ENCODE measurements at places on chromosomes 5 and 9.

- no peaks in the 10 kb centered on the region for H3K36me3 ChIP-seq
- no peaks in the 10 kb centered on the region for H3K27me3 ChIP-seq
- H3K4me3 ChIP-seq: no peak overlapping the region
- no peaks in the 10 kb centered on the region for H3K4me1 ChIP-seq
- no peak overlapping the region for H3K27ac ChIP-seq
These were observed 295.5 kb upstream of the CLINT1 start for GRCh38 chr5:158154226-158155005.

DNA sequence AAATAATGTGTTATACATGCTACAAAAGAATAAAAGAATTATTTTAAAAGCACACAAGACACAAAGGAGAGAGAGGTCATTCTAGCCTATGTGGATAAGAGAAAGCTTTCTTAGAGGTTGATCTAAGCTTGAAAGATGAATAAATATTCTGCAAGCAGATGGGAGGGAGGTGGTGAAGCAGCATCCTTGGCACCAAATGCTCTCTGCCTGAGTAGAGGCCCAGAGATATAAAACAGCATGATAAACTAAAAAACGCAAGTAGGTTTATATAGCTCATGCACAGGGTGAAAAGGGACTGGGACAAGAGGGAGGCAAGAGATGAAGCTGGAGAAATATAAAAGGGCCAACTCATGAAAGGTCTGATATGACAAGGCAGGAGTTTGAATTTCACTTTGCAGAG lies 283.2 kb upstream of the POU5F2 start:
- no peaks in the 10 kb centered on the region for H3K36me3 ChIP-seq
- no peak overlapping the region for H3K4me3 ChIP-seq
- no peaks in the 10 kb centered on the region for H3K4me1 ChIP-seq
- no peak overlapping the region for H3K27ac ChIP-seq

- H3K4me1 ChIP-seq: no peaks in the 10 kb centered on the region
- H3K27ac ChIP-seq: no peak overlapping the region
- H3K27me3 ChIP-seq: no peaks in the 10 kb centered on the region
- DNase-seq: no peak
These were observed 6.4 kb downstream of the CSF1R start for GRCh38 chr5:150079909-150080461.

DNA sequence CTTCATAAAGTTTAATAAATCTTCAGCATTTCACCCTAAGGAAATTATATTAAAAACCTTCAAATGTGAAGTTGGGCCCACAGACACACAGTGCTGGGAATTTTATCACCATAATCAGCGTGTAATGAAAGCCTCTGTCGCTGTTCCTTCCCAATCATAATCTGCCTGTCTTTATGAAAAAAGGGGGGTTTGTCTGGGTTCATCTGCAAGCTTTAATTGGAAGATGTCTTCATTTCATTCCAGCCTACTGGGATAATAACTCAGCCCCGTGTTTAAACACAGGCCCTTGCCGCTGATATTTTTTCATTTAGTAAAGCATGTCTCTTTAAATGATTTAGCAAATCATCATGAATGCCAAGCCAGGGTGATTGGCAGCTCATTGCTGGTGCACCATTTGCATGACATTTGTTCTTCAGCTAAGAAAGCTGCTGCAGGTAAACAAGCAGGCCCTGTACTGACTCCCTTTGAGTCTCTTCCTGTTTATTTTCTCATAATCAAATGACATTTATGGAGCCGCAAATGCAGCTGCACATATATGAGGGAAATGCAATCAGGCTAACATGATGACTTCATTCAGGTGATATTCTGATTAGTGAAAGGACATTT lies 362.9 kb upstream of the TLE4 start:
- H3K27me3 ChIP-seq: no peaks in the 10 kb centered on the region
- no peak overlapping the region for H3K27ac ChIP-seq
- H3K36me3 ChIP-seq: no peaks in the 10 kb centered on the region
- DNase-seq: no peak
- H3K4me3 ChIP-seq: no peak overlapping the region

DNA sequence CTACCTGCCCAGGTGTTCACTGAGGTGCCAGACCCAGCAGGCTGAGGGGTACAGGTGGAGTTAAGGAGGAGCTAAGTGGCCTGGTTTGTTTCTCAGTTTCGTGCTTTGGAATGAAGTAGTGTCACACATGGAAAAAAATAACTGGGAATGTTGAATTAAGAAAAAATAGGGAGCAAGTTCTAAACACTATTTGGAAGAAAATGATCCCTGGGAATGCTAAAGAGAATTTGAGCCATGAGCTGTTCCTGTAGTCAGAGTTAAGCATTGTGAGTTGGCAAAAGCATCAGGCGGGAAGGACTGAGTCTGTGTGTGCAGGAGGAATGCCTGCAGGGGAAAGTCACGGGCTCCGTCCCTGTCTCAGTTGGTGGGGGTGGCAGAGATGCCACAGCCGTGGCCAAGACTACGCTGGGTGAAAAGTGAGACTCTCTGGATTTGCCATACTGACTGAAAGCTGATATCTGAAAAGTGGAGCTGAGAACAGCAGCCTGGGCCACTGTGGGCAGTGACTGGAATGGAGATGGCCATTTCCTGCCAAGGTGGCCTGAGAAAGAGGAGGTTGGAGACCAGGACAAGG lies 37.0 kb downstream of the SYK start:
- no peak overlapping the region for H3K27ac ChIP-seq
- H3K27me3 ChIP-seq: no peaks in the 10 kb centered on the region
- H3K4me1 ChIP-seq: no peaks in the 10 kb centered on the region
- no peaks in the 10 kb centered on the region for H3K36me3 ChIP-seq
- DNase-seq: no peak

- peak overlapping the region; percentile 94 for H3K27ac ChIP-seq
- H3K36me3 ChIP-seq: no peaks in the 10 kb centered on the region
- peaks cover 34% of the 10 kb centered on the region for H3K4me1 ChIP-seq
- no peak for DNase-seq
- peak overlapping the region; percentile 97 for H3K4me3 ChIP-seq
- no peaks in the 10 kb centered on the region for H3K27me3 ChIP-seq
These were observed 624 bp downstream of the FBXW11 start for GRCh38 chr5:172005708-172006320.

- no peaks in the 10 kb centered on the region for H3K36me3 ChIP-seq
- no peak overlapping the region for H3K4me3 ChIP-seq
- peaks cover 14% of the 10 kb centered on the region for H3K27me3 ChIP-seq
- no peak for DNase-seq
These were observed 1.9 kb upstream of the SPDL1 start for GRCh38 chr5:169581580-169582227.

- no peaks in the 10 kb centered on the region for H3K27me3 ChIP-seq
- H3K27ac ChIP-seq: no peak overlapping the region
- DNase-seq: no peak
These were observed 414.8 kb upstream of the CCNH start for GRCh38 chr5:87827539-87827938.

- peaks cover 35% of the 10 kb centered on the region for H3K36me3 ChIP-seq
- H3K4me3 ChIP-seq: peak overlapping the region; percentile 64
- DNase-seq: no peak
- peak overlapping the region; percentile 80 for H3K27ac ChIP-seq
- H3K27me3 ChIP-seq: no peaks in the 10 kb centered on the region
These were observed 813 bp downstream of the ERMP1 start for GRCh38 chr9:5832071-5832537.

DNA sequence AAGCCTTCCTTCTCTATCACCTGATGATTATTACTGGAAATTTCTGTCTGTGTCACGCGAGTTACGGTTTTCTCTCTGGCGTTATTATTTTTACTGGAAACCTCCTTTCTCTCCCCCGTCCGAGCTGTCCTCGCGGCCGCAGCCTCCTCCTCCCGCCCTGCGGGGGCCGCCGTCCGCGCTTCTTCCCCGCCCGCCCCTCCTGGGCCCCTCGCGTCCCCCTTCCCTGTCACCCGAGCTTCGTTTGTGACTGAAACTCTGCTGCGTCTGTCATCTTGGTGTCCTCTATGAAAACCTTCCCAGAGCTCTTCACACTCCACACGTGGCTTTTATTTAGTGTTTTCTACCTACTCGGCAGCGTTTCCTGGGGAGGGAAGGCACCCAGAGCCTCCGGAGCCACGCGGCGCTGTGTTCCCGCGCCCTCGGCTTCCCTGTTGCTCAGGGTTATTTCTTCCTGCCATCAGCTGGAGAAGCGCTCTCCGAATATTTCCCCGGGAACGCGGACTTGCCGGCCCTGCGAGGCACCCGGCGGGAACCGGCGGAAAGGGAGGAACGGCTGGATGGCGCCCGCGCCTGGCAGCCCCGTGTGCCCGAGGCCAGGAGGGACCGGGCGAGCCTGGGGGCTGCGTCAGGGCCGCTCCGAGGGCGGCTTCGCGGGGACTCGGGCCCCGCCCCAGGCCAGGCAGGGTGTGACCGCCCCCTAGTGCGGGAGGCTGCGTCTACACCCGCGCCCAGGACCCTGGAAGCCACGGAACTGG lies 33.9 kb downstream of the TRIP13 start:
- DNase-seq: no peak
- H3K27me3 ChIP-seq: no peaks in the 10 kb centered on the region
- peaks cover 26% of the 10 kb centered on the region for H3K4me1 ChIP-seq
- H3K36me3 ChIP-seq: no peaks in the 10 kb centered on the region
- peak overlapping the region; percentile 56 for H3K4me3 ChIP-seq
